ENCODE measurements at places on chromosomes 16 and 17. TPM values are rescaled to one million over a fixed set of nuclear protein-coding genes. Genes with fewer than 3 reads are reported as not detected.

DNA sequence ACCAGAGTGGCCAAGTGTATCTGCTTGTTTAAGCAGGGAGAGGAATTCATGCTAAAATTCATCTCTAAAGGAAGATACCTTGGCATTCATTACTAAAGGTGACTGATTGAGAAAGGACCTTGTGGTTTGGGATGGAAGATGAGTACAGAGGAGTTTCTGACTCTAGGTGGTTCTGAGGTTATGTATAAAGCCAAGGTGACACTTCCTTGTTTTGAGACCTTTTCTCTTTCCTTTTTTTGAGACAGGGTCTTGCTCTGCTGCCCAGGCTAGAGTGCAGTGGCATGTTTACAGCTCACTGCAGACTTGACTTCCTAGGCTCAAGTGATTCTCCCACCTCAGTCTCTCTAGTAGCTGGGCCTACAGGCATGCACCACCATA, 9.1 kb downstream of the ABHD15 start:
- DNase-seq, result no peak
- peaks cover 10% of the 10 kb centered on the region for H3K36me3 ChIP-seq
- peaks cover 27% of the 10 kb centered on the region for H3K4me1 ChIP-seq
- H3K4me3 ChIP-seq, result no peak overlapping the region
- no peaks in the 10 kb centered on the region for H3K27me3 ChIP-seq

DNA sequence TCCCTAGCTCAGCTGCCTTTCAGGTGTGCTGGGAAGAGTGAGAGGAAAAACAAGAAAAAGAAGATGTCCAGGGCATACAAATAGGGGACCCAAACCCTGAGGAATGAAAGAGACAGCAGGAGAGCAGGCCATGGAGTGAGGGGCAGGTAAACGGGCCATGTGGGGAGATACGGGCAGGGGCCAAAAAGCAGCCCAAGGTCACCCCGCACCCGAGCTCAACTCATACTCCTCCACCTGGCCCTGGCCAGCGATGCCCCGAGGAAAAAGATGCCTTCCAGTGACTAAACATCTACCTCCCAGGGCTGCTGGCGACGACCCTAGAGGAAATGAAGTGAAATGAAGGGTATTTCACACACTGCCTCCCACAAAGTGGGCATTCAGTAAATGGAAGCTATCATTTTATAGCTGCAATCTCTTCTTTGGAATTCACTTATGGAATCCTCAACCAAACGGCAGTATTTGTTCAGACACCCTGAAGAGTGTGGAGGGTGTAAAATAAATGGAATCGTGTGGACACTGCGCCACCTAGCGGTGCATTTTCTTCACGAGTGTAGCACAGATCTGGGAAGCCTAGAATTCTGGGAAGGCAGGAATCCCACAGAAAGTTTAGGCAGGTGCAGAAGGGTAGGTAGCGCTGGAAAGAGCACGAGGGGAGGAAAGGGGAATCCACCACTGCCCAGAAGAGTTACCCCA, 14.9 kb downstream of the ELAC2 start:
- H3K36me3 ChIP-seq, result peaks cover 100% of the 10 kb centered on the region
- H3K27ac ChIP-seq, result no peak overlapping the region
- DNase-seq, result no peak
- no peaks in the 10 kb centered on the region for H3K27me3 ChIP-seq
- H3K4me3 ChIP-seq, result no peak overlapping the region
- H3K4me1 ChIP-seq, result no peaks in the 10 kb centered on the region

DNA sequence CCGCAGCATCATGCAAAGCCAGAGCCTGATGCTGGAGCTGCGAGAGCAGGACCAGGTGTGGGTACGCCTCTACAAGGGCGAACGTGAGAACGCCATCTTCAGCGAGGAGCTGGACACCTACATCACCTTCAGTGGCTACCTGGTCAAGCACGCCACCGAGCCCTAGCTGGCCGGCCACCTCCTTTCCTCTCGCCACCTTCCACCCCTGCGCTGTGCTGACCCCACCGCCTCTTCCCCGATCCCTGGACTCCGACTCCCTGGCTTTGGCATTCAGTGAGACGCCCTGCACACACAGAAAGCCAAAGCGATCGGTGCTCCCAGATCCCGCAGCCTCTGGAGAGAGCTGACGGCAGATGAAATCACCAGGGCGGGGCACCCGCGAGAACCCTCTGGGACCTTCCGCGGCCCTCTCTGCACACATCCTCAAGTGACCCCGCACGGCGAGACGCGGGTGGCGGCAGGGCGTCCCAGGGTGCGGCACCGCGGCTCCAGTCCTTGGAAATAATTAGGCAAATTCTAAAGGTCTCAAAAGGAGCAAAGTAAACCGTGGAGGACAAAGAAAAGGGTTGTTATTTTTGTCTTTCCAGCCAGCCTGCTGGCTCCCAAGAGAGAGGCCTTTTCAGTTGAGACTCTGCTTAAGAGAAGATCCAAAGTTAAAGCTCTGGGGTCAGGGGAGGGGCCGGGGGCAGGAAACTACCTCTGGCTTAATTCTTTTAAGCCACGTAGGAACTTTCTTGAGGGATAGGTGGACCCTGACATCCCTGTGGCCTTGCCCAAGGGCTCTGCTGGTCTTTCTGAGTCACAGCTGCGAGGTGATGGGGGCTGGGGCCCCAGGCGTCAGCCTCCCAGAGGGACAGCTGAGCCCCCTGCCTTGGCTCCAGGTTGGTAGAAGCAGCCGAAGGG, 24.2 kb downstream of the C1QTNF1 start:
- H3K4me1 ChIP-seq, result peaks cover 79% of the 10 kb centered on the region
- no peak overlapping the region for H3K4me3 ChIP-seq
- peak overlapping the region; percentile 71 for H3K27ac ChIP-seq
- peaks cover 9% of the 10 kb centered on the region for H3K36me3 ChIP-seq
- H3K27me3 ChIP-seq, result no peaks in the 10 kb centered on the region

DNA sequence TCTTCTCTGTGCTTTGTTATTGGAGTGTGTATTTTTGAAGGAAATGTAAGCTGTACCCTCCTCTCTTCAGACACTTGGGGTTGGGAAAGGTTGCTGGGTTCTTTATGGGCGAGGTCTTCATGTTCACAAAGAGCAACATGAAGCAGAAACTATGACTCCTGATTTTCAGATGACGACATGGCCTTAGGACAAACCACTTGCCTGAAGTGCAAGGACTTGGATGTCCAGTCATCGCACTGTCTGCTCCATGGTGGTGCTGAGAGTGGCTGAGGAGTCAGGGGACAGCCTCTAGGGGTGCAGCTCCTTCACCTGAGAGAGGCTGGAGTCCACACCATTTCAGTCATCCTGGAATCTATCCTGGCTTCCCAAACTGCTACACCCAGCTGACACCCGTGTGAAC, 183.9 kb upstream of the CDH5 start:
- H3K27ac ChIP-seq, result no peak overlapping the region
- no peaks in the 10 kb centered on the region for H3K4me1 ChIP-seq
- H3K36me3 ChIP-seq, result no peaks in the 10 kb centered on the region
- no peaks in the 10 kb centered on the region for H3K27me3 ChIP-seq

KRT13 gene
- total RNA-seq, result not detected
